ENCODE measurements at places on chromosomes 7 and 10.

DNA sequence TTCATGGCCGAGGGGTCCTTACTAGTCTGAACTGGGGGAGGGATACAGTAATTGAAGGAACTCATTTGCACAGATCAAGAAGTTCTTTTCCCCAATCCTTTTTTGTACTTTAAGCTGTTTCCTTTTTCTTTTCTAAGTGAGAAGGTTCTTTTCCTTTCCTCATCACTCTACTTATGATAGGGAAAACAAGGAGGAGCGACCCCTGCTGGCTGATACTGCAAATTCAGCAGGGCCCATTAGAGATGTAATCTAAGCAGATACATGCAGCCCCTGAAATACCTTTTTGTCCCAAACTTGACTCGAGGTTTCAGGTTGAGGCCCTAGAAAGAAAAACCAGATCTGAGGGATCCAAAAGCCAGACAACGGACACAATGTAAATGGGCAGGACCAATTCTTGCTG, 305.5 kb downstream of the DNAJB9 start:
- DNase-seq: no peak

GRCh38 chr10:115049960-115050359, 43.2 kb upstream of the ATRNL1 start:
- DNase-seq: no peak

GRCh38 chr10:78218798-78219490, 185.3 kb downstream of the RPS24 start:
- no peak for DNase-seq

DNA sequence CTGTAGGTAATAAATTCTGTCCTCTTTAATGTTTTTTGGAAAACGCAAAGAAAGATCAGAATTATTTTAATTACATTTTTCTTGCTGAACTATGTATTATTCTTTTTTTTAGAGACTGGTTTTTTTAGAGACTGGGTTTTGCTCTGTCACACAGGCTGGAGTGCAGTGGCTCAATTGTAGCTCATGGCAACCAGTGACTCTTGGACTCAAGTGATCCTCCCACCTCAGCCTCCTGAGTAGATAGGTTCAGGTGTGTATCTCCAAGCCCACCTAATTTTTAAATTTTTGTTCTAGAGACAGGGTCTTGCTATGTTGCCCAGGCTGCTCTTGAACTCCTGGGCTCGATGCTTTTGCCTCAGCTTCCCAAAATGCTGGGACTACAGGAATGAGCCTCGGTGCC, 5.3 kb upstream of the DENND10 start:
- no peak for DNase-seq

DNA sequence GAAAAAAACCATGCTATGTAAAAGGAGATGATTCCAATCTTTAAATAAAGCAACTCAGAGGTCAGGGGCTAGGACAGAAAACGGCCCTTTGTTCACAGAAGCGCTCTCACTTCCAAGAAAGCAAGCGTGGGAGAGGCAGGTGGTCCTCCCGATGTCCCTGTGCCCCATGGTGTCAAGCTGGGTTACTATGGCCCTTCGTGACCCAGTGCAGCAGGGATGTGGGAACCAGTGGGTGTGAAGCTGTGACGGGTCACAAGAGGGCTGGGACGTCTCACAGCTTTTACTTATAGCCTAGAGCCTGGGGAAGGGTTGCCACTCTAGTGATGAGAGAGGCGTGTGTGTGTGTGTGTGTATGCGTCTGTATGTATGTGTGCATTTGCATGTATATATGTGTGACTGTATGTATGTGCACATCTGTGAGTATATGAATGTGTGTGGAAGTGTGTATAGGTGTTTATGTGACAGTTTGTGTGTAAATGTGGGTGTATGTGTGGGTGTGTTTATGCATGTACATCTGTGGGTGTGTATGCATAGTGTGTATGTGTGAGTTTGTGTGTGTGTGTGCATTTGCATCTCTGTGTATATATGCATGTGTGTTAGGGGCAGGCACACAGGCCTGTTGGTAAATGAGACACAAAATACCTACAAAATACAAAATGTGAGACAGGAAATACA, 25.2 kb downstream of the HTRA1 start:
- no peak for DNase-seq

DNA sequence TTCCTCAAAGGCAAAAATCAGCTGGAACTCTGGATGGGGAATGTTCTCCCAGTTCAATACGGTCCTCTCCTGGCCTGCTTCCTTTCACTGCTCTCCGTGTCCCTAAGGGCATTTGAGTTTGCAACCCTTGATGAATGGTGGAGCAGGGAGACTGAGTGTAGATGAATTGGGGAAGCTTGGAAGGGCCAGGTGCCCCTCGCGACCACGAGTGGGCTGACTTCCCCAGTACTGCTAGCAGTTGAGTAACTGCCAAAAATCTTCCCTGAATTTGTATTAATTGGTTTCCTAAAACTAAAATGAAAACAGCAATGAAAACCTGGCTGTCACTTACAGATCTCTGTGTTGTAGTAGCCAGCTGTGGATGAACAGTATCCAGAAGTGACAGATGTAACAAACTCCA, 13.6 kb downstream of the IRF5 start:
- DNase-seq: no peak
